ENCODE measurements at places on chromosomes 2 and 18.

- DNase-seq, result no peak
These were observed 93.2 kb downstream of the SOCS6 start for GRCh38 chr18:70382017-70382416.

- DNase-seq, result no peak
These were observed 2.3 kb downstream of the TMEM177 start for GRCh38 chr2:119681203-119681867.

DNA sequence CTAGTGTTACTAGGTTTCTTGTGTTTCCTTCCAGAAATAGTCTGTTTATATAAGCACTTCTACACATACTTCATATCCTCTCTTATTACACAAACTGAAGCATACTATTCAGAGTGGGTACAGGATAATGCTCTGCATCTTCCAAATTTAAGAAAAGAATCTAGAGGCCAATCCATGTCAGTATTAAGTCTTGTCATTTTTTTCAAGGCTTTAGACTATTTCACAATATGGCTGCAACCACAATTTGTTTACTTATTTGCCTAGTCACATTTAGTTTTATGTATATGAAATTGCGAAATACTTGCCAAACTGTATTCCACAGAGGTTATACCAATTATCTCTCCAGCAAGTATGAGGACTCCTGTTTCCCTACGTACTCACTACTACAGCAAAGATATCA, 27.9 kb downstream of the IWS1 start:
- DNase-seq, result peak; percentile 66

GRCh38 chr2:137879121-137879520, 85.2 kb upstream of the HNMT start:
- no peak for DNase-seq

DNA sequence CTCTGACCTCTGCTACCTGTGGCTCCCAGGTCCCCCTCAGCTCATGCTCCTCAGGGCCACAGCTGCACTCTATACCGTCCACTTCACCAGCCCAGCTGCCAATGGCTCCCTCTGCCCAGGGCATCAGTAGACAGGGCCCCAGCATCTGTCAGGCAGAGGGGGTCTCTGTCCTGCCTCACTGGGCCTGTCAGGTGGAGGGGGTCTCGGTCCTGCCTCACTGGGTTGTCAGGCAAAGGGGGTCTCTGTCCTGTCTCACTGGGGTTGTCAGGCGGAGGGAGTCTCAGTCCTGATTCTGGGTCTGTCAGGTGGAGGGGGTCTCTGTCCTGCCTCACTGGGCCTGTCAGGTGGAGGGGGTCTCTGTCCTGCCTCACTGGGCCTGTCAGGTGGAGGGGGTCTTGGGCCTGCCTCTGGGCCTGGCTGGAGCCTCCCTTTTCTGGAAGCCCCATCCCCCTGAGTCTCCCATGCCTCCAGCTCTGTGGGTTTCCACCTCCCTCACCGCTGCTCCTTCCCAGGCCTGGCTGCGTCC, 19.9 kb downstream of the SNORC start:
- DNase-seq, result no peak

- DNase-seq, result peak; percentile 95
These were observed 45.3 kb upstream of the ROCK2 start for GRCh38 chr2:11389551-11390398.

GRCh38 chr2:206935991-206936842, 3.1 kb upstream of the CPO start:
- DNase-seq, result no peak

DNA sequence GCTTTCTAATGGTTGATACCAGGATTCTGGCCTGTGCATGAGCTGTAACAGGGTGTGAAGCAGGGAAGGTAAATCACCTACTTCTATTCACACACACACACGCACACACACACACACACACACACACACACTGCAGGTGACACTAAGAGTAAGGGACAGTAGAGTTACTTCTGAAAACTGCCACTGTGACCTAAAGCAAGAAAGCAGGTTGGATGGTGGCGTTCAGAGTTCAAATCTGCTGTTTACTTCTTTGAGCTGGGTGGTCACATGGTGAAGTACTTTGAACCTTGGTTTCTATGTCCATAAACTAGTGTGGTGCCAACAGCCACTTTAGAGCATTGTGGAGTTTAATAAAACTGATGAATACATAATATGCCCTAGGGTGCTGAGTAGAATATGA, 248.0 kb downstream of the PIEZO2 start:
- DNase-seq, result no peak

- peak; percentile 96 for DNase-seq
These were observed 22.2 kb downstream of the NFE2L2 start for GRCh38 chr2:177242121-177242987.

DNA sequence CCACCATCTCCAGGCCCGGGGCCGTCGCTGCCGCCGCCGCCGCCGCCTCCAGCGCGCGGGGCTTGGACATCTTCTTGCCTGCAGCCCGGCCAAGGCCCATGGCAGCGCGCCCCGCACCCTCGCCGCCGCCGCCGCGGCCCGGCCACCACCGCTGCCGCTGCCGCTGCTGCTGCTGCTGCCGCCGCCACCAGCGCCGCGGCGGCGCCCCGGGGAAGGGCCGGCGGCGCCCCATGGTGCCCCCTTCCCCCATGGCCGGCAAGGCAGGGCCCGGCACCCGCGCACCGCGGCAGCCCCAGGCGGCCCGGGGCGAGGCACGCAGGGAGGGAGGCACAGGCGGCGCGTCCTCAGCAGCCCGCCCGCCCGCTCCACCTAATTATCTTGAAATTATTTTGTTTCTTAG, 3057.4 kb downstream of the RPIA start:
- DNase-seq, result no peak

DNA sequence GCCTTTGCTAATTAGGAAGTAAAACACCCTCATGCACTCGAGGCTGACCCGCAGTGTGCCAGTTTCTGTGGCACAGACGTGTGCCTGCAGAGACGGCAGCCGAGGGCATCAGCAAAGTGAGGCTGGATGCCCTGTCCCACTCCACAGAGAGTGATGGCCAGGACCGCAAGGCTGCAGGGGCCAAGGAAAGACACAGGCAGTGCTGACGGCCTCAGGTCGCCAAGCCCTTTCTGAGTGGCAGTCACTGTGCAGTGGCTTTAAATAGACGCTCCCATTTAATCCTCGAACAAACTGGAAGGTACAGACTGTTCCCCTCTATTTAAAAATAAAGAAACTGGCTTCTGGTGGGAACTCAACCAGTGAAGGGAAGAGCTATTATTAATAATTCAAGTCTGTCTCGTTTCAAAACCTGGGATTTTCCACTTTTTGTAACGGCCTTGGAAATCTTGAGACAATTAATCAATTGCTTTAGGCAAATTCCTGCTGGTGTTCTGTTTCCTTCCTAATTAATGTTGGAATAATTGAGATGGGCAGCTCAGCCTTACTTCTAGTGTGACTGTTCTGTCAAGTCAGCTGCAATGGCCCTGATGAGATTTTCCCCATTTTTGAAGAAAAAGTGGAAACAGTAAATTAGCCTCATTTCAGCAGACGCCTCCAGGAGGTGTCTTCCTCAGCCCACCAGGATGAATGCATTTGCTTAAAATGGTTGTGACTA, 644.6 kb upstream of the RAB6C start:
- DNase-seq, result no peak

DNA sequence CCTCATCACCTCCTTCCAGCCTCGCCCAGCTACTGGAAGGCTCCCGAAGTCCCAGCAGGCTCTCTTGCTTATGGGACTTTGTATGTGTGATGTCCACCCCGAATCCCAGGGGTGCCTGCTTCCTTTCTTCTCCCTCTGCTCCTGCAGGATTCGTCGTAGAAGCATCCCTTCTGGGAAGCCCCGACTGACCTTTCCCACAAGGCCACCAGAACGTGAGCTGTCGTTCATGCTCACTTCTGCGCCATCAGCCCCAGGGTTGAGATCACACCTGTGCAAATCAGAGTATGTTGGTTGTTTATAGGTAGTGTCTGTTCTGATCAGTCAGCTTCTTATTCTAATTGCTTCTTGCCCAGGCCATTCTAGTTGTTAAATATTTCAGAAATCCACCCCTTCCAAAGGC, 101.8 kb downstream of the HS1BP3 start:
- DNase-seq, result no peak

GRCh38 chr18:36088256-36088655, 20.9 kb upstream of the RPRD1A start:
- DNase-seq, result no peak

- DNase-seq, result peak; percentile 14
These were observed 744.3 kb downstream of the RNF144A start for GRCh38 chr2:7661502-7661901.

DNA sequence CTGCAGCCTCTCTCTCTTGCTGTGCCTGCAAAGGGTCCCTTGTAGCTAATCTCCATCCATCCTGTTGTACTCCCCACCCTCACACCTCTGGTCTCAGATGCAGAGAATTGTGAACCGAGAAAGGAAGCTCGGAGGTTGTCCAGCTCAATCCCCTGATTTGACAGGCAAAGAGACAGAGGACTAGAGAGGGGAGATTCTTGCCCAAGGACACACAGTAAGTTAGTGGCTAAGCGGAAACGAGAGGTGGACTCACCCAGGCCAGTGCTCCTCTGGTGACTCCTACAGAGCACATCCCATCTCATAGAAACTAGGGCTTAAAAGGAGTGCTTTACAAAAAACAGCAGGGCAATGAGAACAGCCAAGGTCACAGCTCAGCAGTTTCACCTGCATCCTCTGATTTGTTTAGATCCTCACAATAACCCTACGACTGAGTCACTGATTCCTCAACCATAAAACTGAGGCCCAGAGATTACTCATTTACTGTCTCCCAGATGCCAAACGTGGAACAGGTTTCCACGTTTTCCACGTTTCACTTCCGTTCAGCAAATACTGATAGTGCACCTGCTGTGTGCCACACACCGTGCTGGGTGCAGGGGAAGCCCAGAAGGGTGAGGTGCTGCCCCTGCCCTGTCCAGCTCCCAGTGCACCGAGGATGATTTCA, 22.1 kb downstream of the EHD3 start:
- no peak for DNase-seq

GRCh38 chr2:241947004-241947350, 77.4 kb downstream of the RTP5 start:
- DNase-seq, result no peak

DNA sequence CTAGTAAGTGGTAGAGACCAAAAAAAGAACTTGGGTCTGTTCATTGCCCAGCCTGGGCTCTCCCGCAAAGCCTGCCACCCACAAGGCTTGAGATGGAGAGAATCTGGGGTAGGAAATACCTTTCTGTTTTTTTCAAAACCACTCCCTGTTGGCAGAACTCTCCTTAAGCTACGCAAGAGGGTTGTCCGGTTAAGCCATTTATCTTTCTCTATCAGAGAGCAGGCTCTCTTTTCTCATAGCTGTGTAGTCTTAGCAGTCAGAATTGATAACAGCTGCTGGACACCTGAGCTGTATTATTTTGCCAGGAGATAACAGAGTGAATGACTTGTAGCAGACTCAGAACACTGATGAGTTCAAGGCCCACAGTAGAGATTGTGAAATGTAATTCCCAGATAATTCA, 1088.1 kb downstream of the TSN start:
- no peak for DNase-seq

DNA sequence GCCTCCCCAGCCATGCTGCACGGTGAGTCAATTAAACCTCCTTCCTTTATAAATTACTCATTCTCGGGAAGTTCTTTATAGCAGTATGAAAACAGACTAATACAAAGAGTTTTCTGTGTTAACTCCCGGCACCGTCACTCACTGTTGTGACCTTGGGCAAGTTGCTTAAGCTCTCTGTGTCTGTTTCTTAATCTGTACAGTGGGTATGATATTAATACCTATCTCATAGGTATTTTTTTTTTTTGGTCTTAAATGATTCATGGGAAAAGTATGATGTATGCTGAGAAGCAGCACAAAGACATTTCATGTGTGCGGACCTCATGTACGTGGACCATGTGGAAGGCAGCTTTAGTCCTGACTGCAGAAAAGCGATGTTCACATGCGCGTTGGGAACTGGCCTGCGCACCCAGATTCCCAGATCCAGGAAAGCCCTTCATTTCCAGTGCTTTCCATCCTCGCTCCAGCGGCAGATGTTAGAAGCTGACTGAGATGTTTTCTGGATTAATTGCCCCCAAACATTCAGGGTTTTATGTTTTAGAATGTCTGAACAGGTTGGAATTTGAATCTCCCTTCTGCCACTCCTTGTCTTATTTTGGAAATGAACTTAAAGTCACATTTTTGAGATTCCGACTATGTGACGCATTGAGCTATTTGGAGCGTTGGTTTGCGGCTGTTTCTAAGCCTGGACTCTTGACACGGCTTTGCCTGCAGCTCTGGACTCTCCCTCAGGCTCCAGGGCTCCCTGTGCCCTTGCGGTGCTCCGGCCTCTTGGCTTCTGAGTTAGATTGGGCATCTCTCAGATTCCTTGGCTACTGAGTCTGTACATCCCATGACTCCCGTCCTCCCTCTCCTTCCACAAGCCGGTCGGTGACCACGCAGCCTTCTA, 61.4 kb downstream of the SLC4A3 start:
- peak; percentile 92 for DNase-seq

GRCh38 chr2:210318891-210319290, 3.9 kb upstream of the MYL1 start:
- no peak for DNase-seq

DNA sequence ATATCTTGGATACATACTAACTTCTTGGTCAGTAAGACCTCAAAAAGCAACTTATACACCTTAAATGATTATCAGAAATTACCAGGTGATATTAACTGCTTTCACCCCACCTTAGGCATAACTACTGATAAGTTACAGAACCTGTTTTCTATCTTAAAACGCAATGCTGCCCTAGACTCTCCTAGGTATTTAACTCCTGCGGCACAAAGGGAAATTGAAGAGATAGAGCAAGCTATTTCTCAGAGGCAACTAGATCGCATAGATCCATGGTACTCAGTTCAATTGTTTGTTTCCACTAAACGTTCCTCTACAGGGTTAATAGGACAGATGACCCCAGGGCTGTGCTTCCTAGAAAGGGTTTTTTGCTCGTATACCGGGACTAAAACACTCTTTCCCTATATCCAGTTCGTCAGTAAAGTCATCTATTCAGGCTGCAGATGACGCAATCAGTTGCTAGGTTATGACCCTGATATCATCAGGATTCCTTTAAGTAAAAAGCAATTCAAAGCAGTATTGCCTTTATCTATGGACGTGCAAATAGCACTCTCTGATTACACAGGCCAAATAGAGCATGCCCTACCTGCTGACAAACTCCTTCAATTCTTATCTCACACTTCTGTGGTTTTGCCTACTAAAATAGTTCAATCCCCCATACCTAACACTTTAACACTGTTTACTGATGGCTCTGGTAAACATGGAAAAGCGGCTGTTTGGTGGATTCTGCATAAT, 62.3 kb upstream of the MYO3B start:
- no peak for DNase-seq

DNA sequence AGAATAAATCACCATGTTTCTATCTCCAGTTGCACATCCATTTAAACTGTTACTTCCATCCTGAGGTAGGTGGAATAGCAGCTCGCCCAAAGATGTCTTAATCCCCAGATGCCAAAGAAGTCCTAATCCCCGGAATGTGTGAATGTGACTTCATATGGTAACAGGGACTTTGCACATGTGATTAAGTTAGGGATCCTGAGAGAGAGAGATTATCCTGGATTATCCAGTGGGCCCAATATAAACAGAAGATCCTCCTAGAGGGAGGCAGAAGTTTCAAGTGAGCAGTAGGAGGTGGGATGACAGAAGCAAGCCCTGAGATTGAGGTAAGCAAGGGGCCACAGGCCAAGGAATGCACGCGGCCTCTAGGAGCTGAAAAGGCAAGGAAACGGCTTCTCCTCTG, 19.8 kb downstream of the CREG2 start:
- no peak for DNase-seq

Measured in fibroblast of skin of right quadriceps (primary cell).